ENCODE measurements at places on chromosomes 6 and 20.

GRCh38 chr6:154847318-154847717 is 114.1 kb downstream of the SCAF8 start:
- no peak overlapping the region for H3K27ac ChIP-seq
- DNase-seq: no peak
- no peaks in the 10 kb centered on the region for H3K27me3 ChIP-seq
- H3K36me3 ChIP-seq: peaks cover 4% of the 10 kb centered on the region
- H3K4me1 ChIP-seq: peaks cover 12% of the 10 kb centered on the region

DNA sequence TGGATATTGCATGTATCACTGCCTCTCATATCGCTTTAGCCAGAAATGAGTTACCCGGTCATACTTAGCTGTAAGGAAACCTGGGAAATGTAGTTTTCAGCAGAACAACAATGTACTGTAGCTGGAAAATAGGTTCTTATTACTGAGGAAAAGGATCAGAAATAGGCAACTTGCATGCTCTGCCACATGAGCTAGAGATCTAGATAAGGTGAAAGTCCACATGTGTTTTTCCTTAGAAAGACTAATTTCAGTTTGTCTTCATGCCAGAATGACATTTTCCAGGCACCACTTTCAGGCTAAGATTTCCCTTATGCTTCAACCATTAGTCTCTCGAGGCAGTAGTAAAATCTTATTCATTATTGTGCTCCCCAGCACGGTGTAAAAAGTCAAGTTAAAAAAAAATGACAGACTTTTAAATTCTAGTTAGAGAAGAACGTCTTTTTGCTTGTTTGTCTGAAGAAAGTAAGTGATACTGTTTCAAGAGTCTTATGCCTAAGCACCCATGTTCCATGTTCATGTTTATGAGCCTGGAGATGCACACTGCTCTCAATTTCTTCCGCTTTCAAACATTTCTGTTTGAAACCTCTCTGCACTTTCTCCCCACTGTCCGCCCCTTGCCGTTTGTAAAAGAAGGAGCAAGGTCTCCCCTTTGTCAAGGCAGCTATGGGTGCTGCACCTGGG is 67.6 kb downstream of the ZNF831 start:
- H3K4me3 ChIP-seq: no peak overlapping the region
- DNase-seq: no peak
- H3K27ac ChIP-seq: no peak overlapping the region
- peaks cover 41% of the 10 kb centered on the region for H3K27me3 ChIP-seq
- H3K36me3 ChIP-seq: no peaks in the 10 kb centered on the region

DNA sequence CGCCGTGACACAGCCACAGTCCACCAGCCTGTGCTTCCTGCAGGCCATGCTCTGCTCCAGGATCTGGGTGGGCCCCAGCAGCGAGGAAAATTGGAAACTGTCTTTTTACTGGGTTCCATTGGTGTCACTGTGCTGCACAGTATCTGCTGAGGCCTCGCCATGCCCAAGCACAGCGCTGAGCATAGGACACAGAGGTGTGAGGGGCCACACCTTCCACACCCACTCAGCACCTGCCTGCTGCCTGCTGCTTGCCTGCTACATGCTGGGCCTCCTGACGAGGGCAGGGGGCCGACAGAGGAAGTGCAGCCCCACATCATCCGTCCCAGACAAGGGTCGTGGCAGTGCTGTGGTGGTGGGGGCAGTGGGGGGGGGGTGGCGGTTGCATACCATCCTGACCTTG is 173.0 kb upstream of the THBS2 start:
- no peaks in the 10 kb centered on the region for H3K27me3 ChIP-seq
- peaks cover 17% of the 10 kb centered on the region for H3K36me3 ChIP-seq
- H3K27ac ChIP-seq: peak overlapping the region; percentile 96
- H3K4me3 ChIP-seq: no peak overlapping the region
- peaks cover 38% of the 10 kb centered on the region for H3K4me1 ChIP-seq

DNA sequence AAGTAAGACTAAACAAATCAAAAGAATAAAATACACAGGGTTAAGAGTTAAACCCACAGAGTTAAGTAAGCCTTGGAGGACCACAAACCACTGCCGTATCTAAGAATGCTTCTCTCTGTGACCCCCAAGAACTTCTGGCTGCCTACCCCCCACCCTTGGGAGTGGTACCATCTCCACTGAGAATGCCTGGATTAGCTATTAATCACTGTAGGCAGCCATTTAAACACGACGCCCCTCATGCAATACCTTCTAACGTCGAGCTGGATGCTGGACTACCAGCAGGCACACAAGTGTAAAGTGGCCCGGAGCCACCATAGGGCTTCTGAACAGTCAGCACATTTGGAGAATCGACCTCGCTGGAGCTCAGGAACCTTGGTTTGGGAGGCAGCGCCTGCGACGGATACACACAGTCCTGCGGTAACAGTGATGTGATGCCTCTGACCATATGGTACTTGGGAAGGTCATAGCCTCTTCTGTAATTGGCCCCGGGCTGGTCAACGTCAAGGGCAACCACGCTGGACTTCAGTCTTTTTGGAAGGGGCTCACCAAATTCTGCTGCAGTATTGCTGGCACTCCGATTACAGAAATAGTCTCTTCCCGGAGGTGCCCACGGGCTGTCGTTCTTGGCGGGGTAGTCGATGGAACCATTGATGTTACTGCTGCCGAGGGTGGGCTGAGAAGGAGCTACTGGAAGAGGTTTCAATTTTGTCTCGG is 18.0 kb downstream of the ZNF217 start:
- H3K36me3 ChIP-seq: peaks cover 33% of the 10 kb centered on the region
- no peak overlapping the region for H3K4me3 ChIP-seq
- no peak for DNase-seq
- no peaks in the 10 kb centered on the region for H3K27me3 ChIP-seq
- peaks cover 23% of the 10 kb centered on the region for H3K4me1 ChIP-seq

DNA sequence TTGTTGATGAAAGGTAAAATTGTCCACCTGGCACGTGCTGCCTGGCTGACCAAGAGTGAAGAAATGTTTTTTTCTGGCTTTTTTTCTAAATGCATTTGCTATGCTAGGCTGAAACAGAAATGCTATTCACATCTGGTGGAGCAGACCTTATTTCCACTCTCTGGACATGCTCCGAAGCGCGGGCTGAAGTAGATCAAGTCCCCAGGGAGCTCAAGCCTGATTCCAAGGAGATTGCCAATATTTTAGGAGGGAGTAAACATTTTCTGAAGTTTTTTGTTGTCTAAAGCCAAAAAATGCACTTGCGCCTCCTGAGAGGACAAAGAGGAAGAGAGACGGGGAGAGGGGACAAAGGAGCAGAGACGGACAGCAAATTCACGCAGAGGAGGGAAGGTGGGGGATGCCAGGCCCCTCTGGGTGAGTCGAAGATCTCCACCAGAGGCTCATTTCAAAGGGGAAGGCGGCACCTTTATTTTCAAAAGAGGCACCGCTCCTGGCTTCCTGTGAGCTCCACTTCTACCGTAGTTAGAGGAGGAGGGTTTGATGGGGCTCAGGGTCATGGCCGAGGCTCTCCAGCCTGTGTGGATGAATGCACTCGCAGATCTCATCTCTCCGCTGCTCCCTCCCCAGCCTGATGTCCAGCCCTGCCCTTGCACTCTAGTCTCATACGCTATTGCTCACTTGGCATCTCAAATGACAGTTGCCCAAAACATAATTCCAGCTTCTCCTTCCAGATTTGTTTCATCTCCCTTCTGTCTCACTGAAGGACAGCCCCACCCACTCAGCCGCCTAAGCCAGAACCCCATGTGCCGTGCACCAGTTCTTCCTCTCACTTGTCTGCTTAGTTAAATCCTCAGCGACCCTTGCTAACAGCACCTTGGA is 23.1 kb upstream of the SMOC2 start:
- peaks cover 8% of the 10 kb centered on the region for H3K27me3 ChIP-seq
- H3K4me3 ChIP-seq: no peak overlapping the region
- DNase-seq: no peak
- H3K27ac ChIP-seq: peak overlapping the region; percentile 28
- no peaks in the 10 kb centered on the region for H3K36me3 ChIP-seq

DNA sequence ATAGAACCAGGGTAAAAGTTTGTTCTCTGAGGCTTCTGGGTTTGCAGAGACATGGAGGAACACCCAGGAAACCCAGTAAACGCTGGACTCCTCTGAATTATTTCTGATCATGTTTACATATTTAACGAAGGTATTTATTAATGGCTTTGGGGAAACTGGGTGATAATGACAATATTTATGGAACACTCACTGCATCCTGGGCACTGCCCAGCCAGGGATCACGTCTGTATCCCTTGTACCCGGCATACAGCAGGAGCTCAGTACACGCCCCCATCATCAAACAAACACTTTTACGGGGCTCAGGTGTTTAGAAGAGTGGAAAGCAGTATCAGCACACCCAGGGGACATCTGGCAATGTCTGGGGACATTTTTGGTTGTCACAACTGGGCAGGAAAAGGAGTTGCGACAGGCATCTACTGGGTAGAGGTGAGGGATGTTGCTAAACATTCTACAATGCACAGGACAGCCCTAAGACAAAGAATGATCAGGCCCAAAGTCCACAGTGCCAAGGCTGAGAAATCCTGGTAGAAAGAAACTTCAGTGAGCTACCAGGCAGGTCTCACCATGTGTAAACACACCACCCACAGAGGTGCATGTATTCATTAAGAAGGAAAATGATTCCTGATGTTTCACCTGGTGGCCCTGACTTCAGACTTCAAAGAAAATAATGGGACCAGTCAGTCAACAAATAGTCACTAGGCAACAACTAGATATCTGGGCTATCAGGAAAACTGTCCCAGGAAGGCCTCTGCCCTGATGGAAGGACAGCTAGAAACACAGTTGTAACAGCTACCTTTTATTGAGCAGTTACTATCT is 35.3 kb downstream of the ZMYND8 start:
- H3K36me3 ChIP-seq: peaks cover 3% of the 10 kb centered on the region
- peak overlapping the region; percentile 35 for H3K4me3 ChIP-seq
- H3K27me3 ChIP-seq: no peaks in the 10 kb centered on the region

- peaks cover 3% of the 10 kb centered on the region for H3K4me1 ChIP-seq
- H3K27me3 ChIP-seq: no peaks in the 10 kb centered on the region
- H3K36me3 ChIP-seq: no peaks in the 10 kb centered on the region
- DNase-seq: no peak
- H3K27ac ChIP-seq: no peak overlapping the region
Observed at GRCh38 chr6:148231572-148231971, 111.1 kb upstream of the SASH1 start.

DNA sequence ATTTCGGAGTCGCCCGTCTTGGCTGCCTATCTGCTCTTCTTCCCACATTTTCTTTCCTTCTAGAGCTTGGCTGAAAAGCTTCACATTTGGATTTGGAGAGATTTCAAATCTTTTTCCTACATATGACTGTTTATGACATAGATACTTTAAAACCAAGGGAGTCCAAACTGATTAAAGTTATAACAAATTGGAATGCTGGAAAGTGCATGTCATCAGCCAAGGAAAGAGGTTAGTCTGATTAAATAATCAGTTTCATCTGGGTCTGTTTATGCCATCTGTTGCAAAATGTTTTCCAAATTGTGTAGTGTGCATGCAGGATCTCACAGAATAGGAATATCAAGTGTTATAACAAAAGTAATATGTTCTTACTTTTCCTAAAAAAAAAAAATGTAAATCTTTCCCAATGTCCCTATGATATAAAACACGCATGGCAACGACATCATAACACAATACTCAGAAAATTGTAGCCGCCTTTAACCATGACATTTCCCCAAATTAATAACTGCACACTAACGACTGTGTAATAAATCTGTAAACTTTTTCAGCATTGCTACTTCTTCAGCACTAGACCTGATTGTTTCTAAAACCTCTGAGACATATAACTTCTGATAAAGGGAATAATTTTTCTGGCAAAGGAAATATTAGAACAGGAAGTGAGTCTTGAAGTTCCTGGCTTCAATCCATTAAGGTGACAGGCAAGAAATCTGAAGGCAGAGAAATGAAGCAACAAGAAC is 230.2 kb upstream of the FOXQ1 start:
- peaks cover 6% of the 10 kb centered on the region for H3K27me3 ChIP-seq
- peaks cover 5% of the 10 kb centered on the region for H3K4me1 ChIP-seq
- no peak overlapping the region for H3K4me3 ChIP-seq
- DNase-seq: no peak
- no peak overlapping the region for H3K27ac ChIP-seq

GRCh38 chr6:40419377-40419776 is 167.8 kb downstream of the LRFN2 start:
- DNase-seq: no peak
- H3K27me3 ChIP-seq: no peaks in the 10 kb centered on the region
- no peak overlapping the region for H3K4me3 ChIP-seq
- H3K36me3 ChIP-seq: no peaks in the 10 kb centered on the region
- H3K4me1 ChIP-seq: no peaks in the 10 kb centered on the region

- no peak for DNase-seq
- H3K27ac ChIP-seq: no peak overlapping the region
- no peaks in the 10 kb centered on the region for H3K36me3 ChIP-seq
- no peaks in the 10 kb centered on the region for H3K4me1 ChIP-seq
Observed at GRCh38 chr6:124123617-124124209, 320.0 kb downstream of the NKAIN2 start.

DNA sequence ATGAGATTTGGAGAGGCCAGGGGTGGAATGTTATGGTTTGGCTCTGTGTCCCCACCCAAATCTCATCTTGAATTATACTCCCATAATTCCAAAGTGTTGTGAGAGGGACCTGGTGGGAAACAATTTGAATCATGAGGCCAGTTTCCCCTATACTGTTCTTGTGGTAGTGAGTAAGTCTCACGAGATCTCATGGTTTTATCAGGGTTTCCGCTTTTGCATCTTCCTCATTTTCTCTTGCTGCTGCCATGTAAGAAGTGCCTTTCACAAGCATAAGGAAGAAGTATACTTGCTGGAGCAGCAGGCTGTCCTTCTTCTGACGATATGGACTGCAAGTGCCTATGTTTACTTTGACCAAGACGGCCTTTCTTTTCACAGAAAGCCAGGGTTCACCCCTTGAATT is 270.5 kb downstream of the ESR1 start:
- H3K4me1 ChIP-seq: no peaks in the 10 kb centered on the region
- no peak overlapping the region for H3K4me3 ChIP-seq
- H3K27me3 ChIP-seq: peaks cover 11% of the 10 kb centered on the region
- H3K36me3 ChIP-seq: peaks cover 5% of the 10 kb centered on the region
- no peak overlapping the region for H3K27ac ChIP-seq

GRCh38 chr20:41837669-41838224 is 219.6 kb upstream of the CHD6 start:
- H3K4me1 ChIP-seq: no peaks in the 10 kb centered on the region
- peaks cover 47% of the 10 kb centered on the region for H3K27me3 ChIP-seq
- no peaks in the 10 kb centered on the region for H3K36me3 ChIP-seq
- no peak overlapping the region for H3K4me3 ChIP-seq

DNA sequence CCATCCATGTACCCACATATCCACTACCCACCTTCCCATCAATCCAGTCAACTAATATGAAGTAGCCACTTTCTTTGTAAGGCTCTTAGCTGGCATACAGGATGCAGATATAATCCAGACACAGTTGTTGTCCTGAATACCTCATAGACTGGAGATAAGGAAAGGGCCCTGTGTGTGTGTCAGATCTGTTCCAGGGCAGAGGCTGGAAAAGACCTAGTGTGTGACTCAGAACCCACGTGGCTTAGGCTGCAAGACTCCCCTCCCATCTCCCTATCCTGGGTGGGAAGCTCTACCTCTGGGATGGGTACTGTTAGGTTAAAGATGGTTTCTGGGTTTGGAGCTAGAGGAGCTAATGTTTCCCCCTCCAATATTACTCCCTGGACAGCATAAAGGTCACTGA is 3.6 kb downstream of the BPIFA1 start:
- no peak for DNase-seq
- H3K4me3 ChIP-seq: no peak overlapping the region
- no peak overlapping the region for H3K27ac ChIP-seq
- no peaks in the 10 kb centered on the region for H3K36me3 ChIP-seq
- peaks cover 66% of the 10 kb centered on the region for H3K27me3 ChIP-seq
- H3K4me1 ChIP-seq: no peaks in the 10 kb centered on the region

All from neural crest cell (in vitro differentiated cells).